ENCODE measurements at places on chromosomes 4 and X. TPM values are rescaled to one million over a fixed set of nuclear protein-coding genes. Genes with fewer than 3 reads are reported as not detected.

CYTL1 gene
- 0.51 TPM for polyA plus RNA-seq

ERAS gene
- polyA plus RNA-seq = not detected

SPATA18 gene
- polyA plus RNA-seq = 2.5 TPM

RNF4 gene
- polyA plus RNA-seq = 14.5 TPM

PCDH10 gene
- 1.7 TPM for polyA plus RNA-seq

TET2 gene
- polyA plus RNA-seq = 3.7 TPM
